ENCODE measurements at places on chromosomes 7 and 10.

DNA sequence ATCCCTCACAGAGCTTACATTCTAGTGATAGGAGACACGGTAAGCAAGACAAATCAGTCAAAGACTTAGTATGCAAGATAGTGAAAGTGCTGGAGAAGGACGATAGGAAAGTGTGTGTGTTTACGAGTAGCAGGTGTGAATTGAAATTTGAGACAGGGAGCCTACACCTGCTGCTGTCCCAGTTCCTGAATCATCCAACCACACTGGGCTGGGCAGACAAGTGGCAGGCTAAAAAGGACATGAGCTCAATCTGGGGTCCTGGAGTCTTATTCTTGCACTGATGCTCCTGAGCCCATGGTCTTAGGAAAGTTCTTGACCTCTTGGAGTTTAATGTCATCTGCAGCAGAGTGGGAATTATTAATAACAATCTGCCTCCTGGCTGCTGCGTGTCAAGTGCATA is 16.2 kb downstream of the RBP3 start:
- DNase-seq: no peak

GRCh38 chr10:117569610-117570390 is 27.3 kb downstream of the EMX2 start:
- DNase-seq: no peak

- no peak for DNase-seq
These were observed 205.7 kb downstream of the REEP3 start for GRCh38 chr10:63726867-63727266.

DNA sequence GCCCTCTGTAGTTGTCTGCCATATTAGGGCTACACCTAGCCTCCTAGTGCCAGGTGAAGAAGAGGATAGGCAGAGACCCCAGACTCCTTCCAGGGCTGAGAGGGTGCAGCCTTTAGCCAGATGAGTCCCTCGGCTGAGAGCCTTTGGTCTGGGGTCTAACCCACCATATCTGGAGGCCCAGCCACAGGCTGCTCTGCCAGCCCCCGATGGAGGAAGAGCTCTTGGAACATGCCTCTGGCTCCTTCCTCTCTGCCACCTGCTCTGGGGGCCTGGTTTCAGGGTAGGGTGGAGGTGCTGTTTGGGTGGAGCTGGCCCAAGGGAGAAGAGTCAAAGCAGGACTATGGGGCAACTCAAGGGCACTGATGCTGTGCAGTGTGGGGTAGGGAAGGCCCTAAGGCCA is 1.4 kb downstream of the LRRC18 start:
- no peak for DNase-seq

DNA sequence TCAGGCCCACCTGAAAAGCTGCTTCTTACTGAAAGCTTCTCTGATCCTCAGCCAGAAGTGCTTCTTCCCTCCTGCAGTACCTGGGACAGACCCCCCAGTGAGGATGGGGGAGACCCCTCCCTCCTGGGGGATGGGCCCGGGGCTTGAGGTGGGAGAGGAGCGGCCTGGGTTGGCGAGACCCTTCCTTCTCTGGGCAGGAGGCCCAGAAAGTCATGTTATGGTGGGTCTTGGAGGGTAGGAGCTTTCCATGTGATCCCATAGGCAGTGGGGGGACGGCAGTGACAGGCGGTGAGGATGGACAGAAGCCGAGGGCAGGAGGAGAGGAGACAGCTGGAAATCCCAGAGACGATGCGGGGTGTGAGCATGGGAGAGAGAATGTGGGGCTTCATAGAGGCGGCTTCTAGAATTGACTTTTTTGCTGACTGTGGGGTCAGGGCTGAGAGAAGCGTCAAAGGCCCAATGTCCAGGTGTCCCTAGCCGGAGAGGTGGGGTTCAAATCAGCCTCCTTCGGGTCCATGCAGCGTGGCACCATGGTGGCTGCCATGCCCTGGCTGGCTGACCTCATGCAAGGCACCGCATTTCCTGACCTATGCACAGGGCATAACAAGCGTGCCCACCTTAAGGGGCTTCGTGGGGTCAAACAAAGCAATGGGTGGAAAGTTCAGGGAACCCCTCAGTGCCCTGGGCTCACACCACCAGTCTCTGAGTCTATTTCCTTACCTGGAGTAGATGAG is 154.0 kb downstream of the UBE2H start:
- no peak for DNase-seq

DNA sequence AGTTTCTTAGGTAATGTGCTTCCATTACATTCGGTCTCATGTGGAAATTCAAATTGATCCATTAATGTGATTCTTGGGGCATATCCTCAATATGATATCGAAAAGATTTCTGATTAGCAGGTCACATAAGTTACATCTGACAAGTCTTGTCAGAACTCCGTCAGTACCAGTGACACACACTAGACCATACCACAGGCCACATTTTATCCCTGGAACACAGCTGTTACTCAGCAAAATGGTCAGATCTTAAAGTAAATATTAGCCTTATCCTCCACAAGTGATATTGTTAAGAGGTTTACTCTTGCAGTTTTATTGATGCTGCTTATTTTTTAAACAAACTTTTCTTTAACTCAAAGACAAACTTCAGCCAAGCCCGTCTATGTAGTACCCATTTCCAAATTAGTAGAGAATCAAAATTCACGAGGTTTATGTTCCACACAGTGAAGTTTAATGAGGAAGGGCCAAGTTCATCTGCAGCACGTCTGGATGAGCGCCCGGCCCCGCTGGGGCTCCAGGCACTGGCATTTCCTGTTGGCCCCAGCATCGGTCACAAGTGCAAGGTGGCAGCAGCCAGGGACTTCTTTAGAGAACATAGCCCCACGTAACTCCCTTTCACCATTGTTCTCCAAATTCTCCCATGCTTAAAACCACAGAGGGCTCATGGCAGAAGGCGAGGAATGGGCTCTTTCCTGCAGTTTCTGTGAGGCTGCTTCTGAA is 132.2 kb downstream of the VIPR2 start:
- no peak for DNase-seq
